HFFc6 (cell line): ENCODE measurements at places on chromosomes 2 and 18. TPM values are rescaled to one million over a fixed set of nuclear protein-coding genes. Genes with fewer than 3 reads are reported as not detected.

The PRSS56 gene
- not detected in 3 replicates for total RNA-seq

The REL gene
- 2.8 to 3.5 TPM (median 3.3 TPM) in 3 replicates for total RNA-seq

The ZAP70 gene
- not detected in 3 replicates for total RNA-seq

The ESPNL gene
- 0.77 to 2.7 TPM (median 1.7 TPM) in 3 replicates for total RNA-seq

The BZW1 gene
- total RNA-seq, result 307 to 427 TPM (median 376 TPM) in 3 replicates

The NAT8 gene
- not detected in 3 replicates for total RNA-seq

The GPR45 gene
- total RNA-seq, result not detected in 3 replicates

The LRP1B gene
- not detected in 3 replicates for total RNA-seq
